ENCODE measurements at places on chromosomes 4 and X.

DNA sequence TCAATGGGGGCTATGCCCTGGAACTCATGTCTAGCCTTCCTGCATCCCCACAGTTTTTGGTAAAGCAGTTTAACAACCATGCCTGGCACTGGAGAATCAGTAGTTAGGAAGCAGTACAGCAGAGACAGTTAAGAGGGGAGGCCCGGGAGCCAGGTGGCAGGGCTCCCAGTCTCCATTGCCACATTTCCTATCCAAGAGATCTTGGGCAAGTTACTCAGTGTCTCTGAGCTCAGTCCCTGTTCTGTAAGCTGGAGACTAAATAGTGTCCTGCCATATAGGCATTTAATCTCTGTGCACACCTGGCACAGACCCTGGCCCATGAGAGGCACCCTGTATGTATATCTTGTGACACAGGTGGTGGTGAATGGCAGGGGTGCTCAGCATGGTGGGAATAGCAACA is 156.1 kb upstream of the EOLA2 start:
- DNase-seq: no peak

DNA sequence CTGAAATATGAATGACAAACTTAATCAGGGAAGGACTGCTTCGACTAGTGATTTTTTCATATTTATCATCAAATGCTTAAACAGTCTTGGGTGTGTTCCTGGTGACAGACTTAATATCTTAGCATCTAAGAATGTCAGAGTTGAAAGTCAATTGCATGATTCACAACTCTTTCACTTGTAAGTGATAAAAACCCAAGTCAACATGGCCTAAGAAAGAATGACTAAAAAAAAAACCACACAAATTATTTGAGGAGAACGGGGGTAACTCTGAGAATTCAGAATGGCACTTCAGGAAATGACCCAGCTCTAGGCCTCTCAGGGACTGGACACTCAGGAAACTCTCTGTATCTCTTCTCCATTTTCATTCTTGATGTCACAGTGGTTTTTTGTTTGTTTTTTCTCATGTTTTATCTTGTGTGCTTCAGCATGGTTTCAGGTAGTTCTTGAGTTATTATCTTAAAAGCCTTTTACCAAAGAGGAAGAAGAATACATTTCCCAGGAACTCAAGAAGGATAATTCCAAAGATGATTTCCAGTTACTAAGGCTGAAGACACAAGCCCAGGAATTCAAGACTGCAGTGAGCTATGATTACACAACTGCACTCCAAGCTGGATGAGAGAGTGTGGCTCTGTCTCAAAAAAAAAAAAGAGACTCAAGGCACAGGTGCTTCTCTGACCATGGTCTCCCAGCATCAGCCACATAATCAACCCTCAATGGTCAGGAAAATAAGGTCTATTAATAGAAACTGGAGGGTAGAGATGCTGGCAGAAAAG is 1697.8 kb upstream of the IGFBP7 start:
- no peak for DNase-seq

- DNase-seq: no peak
These were observed 7.0 kb downstream of the ATP8A1 start for GRCh38 chr4:42649870-42650269.

DNA sequence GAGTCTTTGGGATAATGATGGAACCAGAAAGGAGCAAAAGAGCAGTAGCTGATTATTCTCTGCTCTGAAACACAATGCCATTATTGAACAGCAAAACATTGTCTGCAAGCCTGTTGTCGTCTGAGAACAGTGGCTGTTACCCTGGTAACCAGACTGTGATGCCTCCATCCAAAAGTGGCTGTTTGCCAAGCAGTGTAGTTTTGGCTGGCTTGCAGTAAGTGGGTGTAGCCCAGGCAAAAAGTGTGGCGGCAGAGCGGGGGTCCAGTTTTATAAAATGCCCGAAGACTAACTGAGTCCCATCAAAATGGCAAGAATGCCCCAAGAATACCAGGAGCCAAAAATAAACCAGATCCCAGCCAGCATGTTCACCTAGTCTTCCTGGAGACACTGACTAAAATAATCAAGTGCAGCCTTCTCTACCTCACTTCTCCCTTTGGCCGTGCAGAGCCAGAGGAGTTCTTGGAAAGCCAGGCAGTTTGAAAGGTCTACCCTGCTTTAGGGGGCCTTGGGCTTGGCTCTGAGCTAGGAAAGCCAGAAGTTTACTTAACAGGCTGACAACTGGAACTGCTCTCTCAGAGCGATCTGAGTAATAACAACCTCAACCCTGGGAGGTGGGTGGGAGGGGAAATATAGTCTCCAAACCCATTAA is 2.6 kb downstream of the PLP1 start:
- DNase-seq: no peak

Measured in globus pallidus (tissue), 1 donor.